CD4-positive, alpha-beta T cell treated with Interleukin-12 subunit alpha and Interleukin-12 subunit beta, for 1 hour (primary cell): ENCODE measurements at places on chromosomes 16 and 17.

DNA sequence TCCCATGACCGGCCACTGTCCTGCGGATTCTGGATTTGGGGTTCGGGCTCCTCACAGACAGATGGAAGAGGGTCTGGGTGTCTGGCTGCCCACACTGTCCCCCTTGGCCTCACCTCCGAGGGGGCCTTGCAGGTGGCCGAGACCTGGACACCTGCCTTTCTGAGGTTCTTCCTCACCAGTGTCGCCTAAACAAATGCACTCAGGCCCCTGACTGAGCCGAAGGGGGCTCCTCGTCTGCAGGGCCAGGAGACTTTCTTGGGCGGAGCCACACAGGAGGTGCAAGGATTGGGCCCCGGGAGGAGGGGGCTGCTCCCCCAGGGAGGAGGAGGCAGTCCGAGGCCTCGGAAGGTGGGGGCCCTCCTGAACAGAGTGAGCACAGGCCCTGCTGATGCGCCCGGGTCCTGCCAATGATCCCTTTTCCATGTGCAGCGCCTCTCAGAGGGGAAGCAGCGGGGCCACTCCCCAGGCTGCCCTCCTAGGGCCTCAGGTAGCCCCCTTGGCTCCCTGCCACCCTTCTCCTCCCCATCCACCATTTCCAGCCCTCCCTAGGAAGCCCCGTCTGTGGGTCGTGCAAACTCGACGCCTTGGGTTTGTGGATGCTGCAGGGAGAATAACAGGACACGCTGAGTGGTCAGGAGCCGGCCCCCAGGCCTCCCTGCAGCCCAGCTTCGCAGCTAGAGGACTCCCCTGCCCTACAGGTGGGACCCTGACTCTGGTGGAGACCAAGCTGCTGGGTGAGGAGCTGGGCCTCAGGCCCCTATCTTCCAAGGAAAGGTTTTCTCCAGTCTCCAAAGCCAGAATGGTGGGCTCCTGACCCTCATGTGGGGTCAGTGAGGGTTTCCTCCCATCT is 63.4 kb upstream of the ZNF469 start:
- DNase-seq: no peak

GRCh38 chr16:1212616-1213194 is 12.4 kb downstream of the TPSG1 start:
- no peak for DNase-seq

- DNase-seq: no peak
Measured at GRCh38 chr17:57295526-57296023, 39.3 kb downstream of the MSI2 start.

GRCh38 chr16:88999457-89000206 is 22.6 kb upstream of the CBFA2T3 start:
- no peak for DNase-seq

- peak; percentile 86 for DNase-seq
Measured at GRCh38 chr17:58153046-58153445, 4.9 kb downstream of the OR4D1 start.

- no peak for DNase-seq
Measured at GRCh38 chr16:84362471-84362941, 5.8 kb upstream of the ATP2C2 start.

DNA sequence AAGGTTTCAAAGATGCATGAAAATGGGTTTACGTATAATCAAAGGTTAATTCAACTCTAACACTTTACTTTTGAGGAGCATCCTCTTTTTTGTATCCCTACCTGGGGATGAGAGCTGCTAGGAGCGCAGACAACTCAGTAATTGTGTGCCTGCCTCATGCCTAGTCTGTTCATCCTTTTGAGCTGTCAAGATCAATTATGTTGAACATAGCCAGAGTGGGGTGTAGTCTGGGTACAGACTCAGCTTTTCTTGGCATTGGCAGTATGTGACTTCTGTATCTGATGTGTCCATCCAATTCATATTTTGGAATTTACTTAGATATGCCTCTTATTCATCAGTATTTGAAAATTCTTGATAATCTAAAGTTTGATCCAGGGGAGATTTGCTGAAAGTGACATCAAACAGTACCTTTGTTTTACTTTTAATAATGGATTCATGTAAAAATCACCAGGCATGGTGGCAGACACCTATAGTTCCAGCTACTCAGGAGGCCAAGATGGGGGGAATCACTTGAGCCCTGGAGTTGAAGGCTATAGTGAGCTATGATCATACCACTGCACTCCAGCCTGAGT is 24.1 kb downstream of the PRKCA start:
- DNase-seq: no peak

GRCh38 chr16:87764600-87765472 is 950 bp downstream of the KLHDC4 start:
- peak; percentile 73 for DNase-seq

- no peak for DNase-seq
Measured at GRCh38 chr17:1171953-1172352, 7.8 kb downstream of the ABR start.

- no peak for DNase-seq
Measured at GRCh38 chr16:23081675-23082119, 67.6 kb downstream of the USP31 start.

DNA sequence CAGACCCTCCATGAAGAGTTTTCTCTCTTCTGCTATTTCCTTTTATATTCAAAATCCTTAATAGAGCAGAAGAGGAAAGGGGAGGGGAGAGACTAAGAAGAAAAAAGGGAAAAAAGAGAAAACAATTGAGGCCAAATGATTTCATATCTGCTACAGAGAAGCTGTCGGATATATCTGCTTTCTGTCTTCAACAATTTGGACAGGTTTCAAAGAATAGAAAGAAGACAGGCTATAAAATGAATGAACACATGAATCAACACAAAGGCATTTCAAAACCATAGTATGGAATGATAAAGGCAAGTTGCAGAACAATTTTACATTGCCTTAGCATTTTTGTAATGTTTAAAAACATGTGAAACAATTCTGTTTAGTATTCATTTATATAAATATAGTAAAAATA is 4.7 kb upstream of the CMTR2 start:
- no peak for DNase-seq

- no peak for DNase-seq
Measured at GRCh38 chr16:17252701-17253100, 218.1 kb downstream of the XYLT1 start.
